Fibroblast of skin of back (primary cell): ENCODE measurements at places on chromosomes 7 and 10.

DNA sequence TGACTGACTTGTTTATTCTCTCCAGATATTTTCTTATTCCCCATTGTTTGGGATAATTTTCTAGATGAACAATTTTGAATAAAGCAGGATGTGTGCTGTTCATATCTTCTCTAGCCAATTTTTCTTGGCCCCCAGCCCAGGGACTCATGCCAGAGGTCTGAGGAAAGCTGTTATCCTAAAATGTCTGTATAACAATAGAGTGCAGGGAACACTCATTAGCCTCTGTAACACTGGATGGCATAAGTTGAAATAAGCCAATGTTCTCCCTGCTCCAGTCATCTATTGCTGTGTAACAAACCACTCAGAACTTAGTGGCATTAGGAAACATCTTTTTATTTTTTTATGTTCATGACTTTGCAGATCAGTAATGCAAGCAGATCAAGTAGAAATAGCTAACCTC, 121.7 kb upstream of the TRIM24 start:
- peak; percentile 2 for DNase-seq

GRCh38 chr10:5526691-5527331, 2.0 kb downstream of the CALML3 start:
- no peak for DNase-seq

DNA sequence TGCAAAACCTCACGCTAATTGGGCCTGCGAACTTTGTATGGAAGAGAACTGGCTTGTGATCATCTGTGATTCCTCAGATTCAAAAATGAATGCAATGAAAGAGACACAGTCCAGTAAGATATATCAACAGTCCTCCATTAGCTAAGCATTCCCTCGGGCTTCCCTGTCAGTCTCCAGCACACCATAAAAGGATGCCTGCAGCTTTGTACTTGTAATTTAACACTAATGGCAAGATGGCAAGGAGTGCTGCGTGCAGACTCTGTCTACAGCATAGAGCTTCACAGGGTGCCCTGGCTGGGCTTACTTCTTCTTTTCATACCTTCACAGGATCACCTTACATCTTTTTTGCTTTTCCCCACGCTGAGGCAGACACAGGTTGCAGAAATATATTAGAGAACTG, 200.0 kb downstream of the GFRA1 start:
- DNase-seq = peak; percentile 20

- DNase-seq = no peak
These were observed 176.3 kb downstream of the CREB5 start for GRCh38 chr7:28588602-28589001.

DNA sequence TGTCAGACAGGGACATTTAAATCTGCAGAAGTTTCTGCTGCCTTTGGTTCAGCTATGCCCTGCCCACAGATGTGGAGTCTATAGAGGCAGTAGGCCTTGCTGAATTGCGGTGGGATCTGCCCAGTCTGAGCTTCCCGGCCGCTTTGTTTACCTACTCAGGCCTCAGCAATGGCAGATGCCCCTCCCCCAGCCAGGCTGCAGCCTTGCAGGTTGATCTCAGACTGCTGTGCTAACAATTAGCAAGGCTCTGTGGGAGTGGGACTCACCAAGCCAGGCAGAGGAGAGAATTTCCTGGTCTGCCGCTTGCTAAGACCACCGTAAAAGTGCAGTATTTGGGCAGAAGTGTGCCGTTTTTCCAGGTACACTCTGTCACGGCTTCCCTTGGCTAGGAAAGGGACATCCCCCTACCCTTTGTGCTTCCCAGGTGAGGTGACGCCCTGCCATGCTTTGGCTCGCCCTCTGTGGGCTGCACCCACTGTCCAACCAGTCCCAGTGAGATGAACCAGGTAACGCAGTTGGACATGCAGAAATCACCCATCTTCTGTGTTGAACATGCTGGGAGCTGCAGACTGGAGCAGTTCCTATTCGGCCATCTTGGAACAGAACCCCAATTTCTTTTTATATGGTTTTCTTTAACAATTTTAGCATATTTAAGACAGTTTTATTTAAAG, 28.4 kb upstream of the VWDE start:
- peak; percentile 50 for DNase-seq

GRCh38 chr7:69598487-69599285, 411 bp downstream of the AUTS2 start:
- DNase-seq = peak; percentile 50

DNA sequence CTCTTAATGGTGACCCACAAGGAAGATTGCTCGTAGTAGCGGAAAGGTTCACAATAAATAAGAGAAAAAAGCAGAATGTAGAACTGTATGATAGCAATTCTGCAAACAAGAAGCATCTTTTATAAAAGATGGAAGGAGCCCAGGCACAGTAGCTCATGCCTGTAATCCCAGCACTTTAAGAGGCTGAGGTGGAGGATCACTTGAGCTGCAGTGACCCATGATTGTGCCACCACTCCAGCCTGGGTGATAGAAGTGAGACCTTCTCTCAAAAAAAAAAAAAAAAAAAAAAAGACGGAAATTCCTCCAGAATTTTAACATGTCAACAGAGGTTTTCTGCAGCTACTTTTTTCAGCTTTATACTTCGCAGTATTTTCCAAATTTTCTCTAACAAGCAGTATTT, 13.2 kb downstream of the GATAD1 start:
- DNase-seq = no peak

DNA sequence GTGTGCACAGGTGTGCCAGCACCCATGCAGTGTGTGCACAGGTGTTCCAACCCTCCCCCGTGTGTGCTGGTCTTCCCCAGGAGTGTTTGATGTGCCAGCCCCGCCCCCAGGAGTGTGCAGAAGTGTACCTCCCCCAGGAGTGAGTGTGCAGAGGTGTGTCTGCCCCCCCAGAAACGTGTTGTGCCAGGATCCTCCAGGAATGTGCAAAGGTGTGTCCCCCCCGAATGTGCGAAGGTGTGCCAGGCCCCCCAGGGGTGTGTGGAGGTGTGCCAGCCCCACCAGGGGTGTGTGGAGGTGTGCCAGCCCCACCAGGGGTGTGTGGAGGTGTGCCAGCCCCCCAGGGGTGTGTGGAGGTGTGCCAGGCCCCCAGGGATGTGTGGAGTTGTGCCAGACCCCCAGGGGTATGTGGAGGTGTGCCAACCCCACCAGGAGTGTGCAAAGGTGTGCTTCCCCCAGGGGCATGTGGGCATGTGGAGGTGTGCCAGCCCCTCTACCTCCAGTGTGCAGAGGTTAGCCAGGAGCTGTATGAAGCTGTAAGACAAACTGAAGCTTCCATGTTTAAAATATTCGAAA, 33.2 kb downstream of the CHST15 start:
- no peak for DNase-seq

DNA sequence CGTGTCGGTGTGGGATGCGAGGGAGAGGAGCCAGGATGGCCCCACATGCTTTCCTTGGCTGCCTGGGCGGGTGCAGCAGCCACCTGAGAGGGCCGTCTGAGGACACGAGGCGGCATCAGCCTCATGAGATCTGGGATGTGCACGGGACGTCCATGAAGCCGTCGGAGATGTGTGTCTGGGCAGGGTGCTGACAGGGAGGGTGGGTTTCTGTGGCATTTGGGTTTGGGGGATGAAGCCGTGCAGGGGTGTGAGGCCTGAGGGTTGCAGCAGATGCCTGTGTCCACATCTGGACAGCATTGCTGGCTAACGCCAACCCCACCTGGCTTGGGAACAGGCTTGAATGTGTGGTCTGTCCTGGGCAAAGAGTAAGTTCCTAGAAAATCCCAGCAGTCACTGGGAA, 179.5 kb downstream of the DNAJB6 start:
- no peak for DNase-seq

GRCh38 chr10:62054408-62054807, 152.9 kb downstream of the ARID5B start:
- no peak for DNase-seq

DNA sequence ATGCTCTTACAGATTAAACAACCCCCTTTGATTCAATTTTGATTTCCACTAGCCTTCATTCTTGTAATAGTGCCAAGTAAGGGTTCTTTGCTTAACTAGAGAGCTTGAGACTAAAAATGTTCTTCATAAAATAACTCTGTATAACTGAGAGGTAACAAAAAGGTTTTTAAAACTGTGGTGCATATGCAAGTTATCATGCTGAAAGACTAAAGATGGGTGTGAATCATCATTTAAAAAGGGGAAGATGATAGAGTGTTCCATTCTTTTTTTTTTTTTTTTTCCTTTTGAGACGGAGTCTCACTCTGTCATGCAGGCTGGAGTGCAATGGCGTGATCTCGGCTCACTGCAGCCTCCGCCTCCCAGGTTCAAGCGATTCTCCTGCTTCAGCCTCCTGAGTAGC, 11.1 kb downstream of the MDFIC start:
- DNase-seq = no peak

DNA sequence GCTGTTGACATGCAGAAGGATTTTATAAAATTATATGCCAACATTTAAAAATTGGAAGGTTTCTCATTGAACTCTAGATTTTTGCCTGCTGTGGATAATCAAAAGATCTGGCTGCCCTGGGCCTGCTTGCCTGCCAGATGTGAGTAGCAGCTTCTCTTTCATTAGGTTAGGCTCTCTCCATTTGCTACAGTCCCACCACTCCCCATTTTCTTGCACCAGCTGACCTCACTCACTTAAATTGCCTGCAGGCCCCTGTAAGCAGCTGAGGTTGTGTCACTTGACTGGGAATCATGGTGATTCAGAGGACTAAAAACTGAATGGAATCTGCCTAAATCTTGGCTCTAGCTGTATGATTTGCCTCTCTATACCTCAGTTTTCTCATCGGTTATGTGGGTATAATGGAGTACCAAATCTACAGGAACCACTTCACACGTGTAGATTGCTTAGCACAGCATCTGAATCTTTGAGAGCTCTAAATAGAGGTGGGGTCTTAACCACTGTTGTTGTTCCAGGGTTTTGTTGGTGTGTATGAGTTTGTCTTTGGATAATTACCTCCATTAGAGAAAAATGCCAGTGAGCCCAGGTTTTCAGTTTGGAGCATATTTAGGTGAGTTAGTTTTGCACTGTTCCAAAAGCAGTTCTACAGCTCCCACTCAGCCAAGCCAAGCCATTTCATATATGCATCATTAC, 18.6 kb upstream of the RAPGEF5 start:
- DNase-seq = no peak

GRCh38 chr7:155224116-155224811, 73.4 kb upstream of the INSIG1 start:
- no peak for DNase-seq

- DNase-seq = peak; percentile 50
These were observed 528.9 kb downstream of the MAGI2 start for GRCh38 chr7:78924581-78924980.

GRCh38 chr7:20541608-20542349, 73.7 kb upstream of the ABCB5 start:
- DNase-seq = no peak

DNA sequence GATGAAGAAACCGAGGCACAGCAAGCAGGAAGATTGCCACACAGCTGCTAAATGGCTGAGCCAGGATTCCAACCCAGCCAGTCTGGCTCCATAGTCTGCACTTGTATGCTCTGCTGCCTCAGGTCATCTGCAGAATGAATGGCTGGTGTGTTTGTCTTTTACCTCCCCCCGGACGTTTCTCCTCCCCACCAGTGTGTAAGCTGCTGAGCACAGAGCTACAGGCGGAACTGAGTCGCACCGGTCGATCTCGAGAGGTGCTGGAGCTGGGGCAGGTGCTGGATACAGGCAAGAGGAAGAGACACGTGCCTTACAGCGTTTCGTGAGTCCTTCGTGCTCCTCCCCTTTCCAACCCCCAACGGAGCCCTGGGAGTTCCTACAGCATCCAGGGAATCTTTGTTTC, 2.6 kb downstream of the CNPY4 start:
- DNase-seq = no peak

- DNase-seq = no peak
These were observed 76.0 kb upstream of the C1QL3 start for GRCh38 chr10:16597656-16598055.

GRCh38 chr7:134669388-134669787, 22.7 kb downstream of the BPGM start:
- DNase-seq = no peak

DNA sequence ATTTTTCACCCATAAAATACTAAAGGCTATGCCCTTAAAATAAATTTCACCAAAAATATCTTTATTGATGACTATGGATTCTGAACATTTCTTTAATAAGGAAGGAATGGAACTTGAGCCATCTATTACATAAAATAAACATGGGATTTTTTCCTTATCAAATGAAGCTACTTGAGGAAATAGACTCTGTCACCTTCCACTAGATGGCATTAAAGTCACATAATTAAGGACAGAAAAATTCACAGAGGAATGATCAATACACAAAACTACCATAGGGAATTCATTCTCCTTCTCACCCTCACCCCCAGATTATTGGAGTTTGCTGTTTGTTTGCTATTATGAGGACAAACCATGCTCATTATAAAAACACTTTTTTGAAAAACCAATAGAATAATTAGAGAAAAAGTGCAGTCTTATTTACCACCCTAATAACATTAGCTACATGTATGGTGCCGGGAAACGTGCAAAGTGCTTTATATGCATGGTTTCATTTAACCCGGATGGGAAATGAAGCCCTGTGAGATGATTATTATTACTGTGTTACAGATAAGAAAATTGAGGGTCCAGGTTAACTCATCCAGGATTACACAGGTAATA, 21.1 kb upstream of the FOXI2 start:
- peak; percentile 2 for DNase-seq

DNA sequence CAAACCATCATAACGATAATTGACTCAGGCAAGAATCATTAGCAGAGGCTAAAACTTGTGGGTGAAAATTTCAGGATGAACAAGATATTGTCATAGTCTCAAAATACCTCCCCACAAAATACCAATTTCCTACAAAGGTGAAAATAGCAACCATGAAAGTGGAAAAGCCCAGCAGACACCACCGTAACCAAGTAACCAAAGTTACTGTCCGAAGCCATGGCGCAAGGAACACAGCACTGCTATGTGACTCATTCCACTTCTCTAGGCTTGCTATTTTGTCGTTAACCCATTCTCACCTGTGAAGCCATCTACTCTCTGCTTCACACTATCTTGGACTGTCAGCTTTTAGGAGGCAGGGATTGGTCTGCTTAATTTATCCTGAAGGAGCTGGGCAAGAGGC, 113.8 kb upstream of the CACUL1 start:
- no peak for DNase-seq

DNA sequence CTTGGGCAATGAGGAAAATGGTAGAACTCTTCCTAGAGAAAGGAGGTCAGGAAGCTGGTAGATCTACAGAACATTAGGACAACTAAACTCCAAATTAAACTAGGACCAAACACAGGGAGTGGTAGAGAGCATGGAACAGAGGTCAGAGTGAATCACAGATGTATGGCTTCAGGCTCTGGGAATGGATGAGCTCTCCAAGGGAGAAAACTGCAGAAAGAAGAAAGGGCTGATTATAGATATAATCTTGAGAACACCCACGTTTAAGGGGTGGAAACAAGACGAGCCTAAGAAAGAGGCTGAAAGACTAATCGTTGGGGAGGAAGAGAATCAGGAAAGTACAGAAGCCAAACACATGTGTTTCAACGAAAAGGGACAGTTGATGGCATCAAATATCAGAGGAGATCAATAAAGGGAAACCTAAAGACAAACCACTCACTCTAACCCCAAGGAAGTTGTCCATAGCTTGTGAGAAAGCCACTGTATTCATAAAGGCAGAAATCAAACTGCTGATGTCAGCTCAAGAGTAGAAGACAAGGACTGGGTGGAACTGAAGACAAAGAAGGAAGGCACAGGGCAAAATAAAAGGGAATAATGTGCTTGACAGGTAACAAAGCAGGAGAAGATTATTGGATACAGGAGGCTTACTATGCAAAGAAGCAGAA, 41.4 kb downstream of the NUDCD3 start:
- peak; percentile 20 for DNase-seq

GRCh38 chr7:2063563-2064260, 169.0 kb downstream of the MAD1L1 start:
- DNase-seq = peak; percentile 62
